ENCODE measurements at places on chromosomes 13 and 19. TPM values are rescaled to one million over a fixed set of nuclear protein-coding genes. Genes with fewer than 3 reads are reported as not detected.

DNA sequence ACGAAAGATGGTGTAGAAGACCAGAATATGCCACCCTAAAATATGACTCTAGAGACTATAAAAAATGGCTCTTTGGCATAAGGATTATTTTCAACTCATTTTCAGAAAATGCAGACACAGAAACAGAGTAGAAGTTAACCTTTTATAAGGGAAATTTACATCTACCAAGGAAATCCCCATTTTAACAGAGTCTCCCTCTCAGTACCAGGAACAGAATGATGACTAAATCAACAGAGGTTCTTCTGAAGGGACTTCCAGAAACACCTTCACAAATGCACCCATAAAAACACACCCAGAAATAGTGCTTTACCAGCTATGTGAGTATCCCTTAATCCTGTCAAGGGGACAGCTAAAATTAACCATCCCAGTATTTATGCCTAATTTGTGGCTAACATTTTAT, 29.1 kb downstream of the PLPP2 start:
- DNase-seq, result no peak

DNA sequence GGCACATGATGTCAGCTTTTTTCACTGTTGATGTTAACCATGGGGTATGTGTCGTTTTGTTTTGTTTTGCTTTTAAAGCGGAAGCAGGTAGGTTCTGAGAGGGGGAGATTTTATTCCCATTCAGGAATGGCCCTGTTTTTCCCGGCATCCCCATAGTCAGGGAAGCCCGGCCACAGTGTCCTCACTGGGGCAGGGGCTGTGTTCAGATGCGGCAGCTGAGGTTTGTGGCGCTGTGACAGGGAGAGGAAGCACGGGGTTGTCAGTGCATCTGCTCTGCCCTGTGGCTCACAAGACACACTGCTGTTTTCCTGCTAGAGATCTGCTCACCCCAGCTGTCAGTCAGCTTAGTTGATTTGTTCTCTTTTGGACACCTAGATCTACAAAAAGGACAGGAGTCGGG, 27.6 kb downstream of the ANKRD27 start:
- DNase-seq, result no peak

DNA sequence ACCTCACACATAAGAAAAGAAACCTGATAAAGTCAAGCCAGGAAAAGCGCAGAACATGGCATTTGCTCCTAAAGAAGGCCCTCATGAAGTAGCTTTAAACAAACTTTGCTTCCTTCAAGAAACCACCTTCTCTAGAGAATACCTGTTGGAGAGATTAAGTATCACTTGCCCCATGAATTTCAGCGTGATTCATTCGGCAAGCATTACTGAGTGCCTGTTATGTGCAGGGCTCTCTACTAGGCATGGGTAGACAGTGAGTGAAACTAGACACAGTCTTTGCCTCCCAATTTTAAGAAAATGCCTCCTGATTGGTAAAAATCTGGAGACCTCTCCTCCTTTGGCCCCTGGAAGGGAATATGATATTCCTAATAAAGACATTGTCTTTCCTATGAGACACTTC, 475.8 kb upstream of the NBEA start:
- DNase-seq, result no peak

DNA sequence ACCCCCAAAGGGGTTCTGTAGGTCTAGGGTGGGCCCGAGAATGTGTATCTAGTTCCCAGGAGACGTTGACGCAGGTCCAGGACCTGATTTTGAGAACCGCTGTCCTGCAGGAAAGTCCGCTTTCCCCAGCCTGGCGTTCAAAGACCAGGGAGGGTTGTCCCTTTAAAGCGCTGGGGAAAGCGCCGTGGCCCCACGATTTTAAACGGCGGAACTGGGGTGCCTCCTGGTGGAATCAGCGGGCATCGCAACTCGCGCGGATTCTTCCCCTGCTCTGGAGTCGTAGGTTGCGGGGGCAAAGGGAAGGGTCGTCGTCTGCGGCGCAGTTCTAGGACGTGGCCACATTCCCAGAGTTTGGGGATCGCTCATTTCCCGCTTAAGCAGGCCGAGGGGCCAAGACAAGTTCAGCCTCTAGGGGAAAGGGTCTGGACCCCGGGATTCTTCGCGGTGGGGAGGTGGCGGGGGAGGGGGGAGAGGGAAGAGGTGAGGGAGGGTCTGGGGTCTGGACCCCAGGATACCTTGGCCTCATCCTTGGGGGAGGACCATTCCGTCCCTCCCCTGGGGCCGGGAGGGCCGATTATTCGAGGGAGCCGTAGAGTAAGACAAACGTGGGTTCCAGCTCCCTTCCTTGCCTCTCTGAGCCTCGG, 7.7 kb downstream of the PNMA8B start:
- DNase-seq, result no peak

GRCh38 chr13:65943024-65943423, 1287.1 kb downstream of the PCDH9 start:
- DNase-seq, result no peak

DNA sequence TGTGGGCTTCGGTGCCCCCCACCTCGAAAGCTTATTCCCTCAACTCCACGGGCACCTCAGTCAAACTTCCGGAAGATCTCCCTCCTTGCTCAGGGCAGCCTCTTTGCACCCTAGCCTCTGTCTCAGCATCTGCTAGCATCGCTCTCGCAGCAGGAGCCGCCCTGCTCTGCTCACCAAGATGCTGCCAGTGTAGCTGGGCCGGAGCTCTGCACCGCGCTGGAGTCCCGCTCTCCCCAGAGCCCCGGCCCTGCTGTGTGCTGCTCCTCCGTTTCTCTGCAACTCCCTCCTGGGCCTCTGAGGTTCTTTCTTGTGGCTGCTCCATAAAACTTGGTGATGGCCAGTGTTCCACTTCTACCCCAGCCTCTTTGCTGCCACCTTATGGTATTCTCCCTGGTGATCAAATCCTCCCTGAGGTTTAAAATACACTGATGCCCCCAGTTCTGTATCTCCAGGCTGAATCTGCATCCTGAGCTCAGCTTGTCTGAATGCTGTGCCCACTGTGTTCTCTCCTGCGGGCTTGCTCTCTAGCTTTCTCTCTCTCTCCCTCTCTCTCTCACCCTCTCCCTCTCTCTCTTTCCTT, 198.0 kb downstream of the UQCRFS1 start:
- DNase-seq, result no peak

DNA sequence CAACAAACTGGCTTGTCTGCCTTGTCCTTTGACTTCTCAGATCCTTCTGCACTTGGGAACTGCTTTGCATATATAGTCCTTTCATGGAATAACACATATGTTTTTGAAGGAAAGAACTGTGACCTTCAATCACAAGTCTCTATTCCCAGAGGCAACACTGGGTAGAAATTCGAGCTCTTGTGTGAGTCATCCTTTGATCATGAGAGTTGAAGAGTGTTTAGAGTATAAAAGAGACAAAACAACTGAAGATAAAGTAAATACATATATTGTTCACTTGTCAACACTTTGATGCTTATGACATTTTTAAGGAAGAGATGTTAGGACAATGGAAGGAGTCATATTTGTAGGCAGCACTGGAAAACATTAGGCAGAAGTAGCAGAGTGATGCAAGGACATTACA, 5.2 kb upstream of the OR7A5 start:
- DNase-seq, result no peak

- no peak for DNase-seq
Observed at GRCh38 chr19:49787746-49788145, 20.9 kb downstream of the AP2A1 start.

DNA sequence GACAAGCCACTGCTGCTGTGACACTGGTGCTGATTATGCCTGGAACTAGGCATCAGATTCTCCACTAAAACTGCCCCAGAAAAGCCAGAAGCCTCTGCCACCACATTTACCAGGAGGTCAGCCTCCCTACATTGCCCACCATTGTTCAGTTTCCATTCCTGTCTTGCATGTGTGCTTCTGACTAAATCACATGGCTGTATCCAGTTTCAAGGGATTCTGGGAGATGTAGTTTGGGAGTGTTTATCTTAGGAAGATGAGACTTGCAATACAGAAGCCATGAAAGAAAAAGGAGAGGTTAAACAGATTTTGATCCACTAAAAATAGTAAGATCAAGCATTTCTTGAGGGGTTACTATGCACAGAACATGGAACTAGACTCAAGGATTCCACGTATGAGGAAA, 40.7 kb upstream of the SERPINE3 start:
- no peak for DNase-seq

- DNase-seq, result no peak
Observed at GRCh38 chr13:41250993-41251392, 12.4 kb downstream of the MTRF1 start.

DNA sequence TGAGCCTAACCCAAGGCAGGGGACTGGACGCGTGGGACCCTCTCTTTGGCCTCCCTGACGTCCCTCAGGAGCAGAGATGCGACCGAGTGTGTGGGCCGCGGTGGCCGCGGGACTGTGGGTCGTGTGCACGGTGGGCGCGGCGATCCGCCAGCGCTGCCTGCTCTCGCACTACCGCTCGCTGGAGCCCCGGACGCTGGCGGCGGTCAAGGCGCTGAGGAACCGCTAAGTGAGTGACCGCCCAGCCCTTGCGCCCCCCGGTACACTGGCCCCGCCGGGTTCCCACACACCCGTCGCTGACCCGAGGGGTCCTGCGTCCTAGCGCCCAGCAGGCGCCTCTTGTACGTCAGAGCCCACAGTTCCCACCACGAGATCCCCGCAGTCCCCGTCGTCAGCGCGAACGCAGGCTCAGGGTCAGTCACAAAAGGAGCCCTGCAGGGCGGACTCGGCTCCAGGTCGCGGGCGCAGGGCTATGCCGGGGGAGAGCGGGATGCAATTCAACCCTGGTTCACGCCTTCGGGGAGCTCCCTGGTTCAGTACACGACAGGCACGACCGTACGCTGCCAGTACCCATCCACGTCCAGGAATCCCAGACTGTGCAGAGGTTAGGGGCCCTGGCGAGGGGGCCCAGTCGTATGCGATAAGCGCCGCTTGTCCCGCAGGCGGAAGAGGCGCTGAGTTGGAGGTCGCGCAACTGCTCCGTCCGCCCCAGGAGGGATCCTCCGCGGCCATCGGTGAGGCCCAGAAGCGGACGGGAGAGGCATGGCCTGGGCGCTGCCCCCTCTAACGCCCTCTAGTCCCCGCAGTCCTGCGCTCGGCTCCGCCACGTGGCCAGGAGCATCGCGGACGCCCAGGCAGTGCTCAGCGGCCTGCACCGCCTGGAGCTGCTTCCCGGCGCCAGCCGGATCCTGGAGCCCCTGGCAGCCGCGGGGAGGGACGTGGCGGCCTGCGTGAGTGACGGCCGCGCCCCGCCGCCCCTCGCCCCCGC, 3.6 kb upstream of the IFNL2 start:
- no peak for DNase-seq

GRCh38 chr19:803099-803561, 5.9 kb downstream of the PTBP1 start:
- no peak for DNase-seq

- DNase-seq, result no peak
Observed at GRCh38 chr13:94344126-94344818, 135.2 kb downstream of the DCT start.

B3GLCT gene
- total RNA-seq, result 10.7 TPM

P2RY11 gene
- total RNA-seq, result 13.5 TPM

GRCh38 chr13:80072231-80072630, 268.7 kb downstream of the SPRY2 start:
- DNase-seq, result no peak

DNA sequence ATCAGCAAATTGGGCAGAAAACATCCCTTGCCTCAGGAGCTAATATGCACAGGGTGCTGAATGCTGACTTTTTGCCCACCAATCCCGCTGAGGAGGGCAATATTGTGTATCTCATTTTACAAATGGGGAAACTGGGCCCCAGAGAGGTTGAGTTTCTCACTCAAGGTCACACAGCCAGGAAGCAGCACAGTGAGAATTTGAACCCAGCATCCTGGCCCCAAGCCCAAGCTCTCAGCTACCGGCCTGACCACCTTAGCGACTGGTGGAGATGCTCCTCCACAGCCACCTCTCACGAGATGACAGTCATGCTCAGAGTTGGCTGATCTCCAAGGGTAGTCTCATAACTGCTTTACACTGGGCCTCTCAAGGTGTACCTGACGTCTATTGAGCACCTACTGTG, 3.5 kb downstream of the FBXW9 start:
- DNase-seq, result no peak

PLIN4 gene
- not detected for total RNA-seq

All from chondrocyte (in vitro differentiated cells).